ENCODE measurements at places on chromosomes 7 and 10. TPM values are rescaled to one million over a fixed set of nuclear protein-coding genes. Genes with fewer than 3 reads are reported as not detected.

GRCh38 chr10:100327007-100327717 lies 2.9 kb downstream of the PKD2L1 start:
- DNase-seq, result peak; percentile 28

DNA sequence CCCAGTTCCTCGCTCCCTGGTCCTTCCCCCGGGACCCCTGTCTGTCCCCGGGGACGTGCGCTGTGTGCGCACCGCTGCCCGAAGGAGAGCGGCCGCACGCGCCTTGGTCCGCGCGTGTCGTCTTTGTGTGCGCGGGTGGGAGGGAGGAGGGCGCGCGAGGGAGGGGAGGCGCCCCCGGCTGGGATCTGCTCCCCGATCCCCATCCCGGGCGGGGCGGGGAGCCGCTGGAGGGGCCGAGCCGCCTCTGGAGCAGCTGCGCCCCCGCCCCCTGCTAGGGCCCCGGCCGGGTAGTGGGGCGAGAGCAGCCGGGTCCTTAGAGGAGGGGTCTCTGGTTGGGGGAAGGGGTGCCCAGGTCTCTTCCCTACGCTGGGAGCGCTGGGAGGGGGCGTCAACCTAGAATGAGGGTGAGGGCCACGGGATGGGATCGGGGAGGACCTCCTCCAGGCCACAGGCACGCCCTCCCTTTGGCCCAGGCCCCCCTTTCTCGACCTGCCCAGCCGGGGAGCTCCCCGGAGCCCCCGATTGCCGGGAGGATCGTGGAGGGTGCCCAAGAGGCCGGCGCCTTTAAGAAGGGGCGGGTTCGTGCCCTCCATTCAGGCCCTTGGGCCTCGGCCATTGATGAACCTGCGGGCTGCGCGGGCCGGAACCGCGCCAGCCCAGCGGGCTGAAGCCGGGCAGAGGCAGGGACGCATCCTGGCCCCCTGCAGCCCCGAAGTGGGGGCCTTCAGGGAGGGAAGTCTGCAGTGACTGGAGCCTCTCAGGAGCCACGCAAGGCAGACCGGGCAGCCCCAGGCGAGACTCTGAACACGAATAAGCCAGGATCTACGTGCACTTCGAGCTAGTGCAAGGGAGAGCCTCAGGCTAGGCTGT lies 678 bp downstream of the SH2B2 start:
- peak; percentile 42 for DNase-seq

DNA sequence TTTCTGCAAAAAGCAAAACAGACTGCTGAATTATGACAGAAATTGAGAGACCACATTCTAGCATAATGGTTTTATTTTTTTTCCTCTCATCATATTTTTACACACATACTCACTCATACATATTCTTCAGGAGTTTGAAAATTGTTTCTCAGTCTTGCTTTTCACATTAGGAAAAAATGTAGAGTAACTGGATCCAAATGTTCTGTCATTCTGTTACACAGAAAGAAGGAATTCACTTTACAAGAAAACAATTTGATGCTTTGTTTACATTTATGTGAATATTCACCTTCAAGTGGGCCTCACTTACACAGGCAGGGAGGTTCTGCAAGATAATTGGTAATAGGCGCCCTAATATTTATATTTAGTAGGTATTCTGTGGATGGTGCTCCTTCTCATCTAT lies 82.0 kb downstream of the ARL4A start:
- peak; percentile 78 for DNase-seq

DNA sequence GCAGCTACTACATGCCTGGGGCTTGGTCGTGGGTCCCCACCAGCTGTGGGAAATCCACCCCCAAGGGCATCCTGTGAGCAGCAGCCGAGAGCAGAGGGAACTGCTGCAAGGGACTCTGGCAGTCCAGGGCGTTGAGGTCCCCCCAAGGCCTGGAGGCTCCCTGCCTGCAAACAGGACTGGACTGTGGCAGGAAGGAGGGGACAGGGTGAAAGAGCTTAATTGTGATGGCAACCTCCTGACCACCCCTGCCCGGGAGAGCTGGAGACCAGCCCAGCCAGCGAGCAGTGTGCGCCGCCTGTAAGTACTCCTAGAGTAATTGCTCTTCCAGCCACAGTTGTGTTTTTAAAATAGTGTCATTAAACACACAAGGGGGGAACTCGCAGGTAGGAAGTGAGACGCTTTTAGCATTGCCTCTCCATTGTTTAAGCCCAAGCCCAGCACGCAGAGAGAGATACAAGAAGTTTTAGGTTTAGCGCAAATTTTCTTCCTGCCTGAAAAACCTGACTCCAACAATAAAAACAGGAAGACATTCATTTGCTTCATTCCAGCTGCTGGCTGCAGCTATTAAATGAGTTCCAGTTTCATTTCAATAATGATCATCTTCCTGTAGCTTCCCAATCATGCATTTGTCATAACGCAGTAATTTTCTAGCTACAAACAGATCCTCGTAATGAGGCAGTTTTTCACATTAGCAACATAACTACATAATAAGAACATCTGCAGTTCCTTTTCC lies 111.1 kb downstream of the EBF3 start:
- DNase-seq, result peak; percentile 61

GRCh38 chr7:97623333-97623732 lies 108.6 kb upstream of the TAC1 start:
- DNase-seq, result no peak

- peak; percentile 42 for DNase-seq
Measured at GRCh38 chr7:151404216-151405011, 5.4 kb downstream of the WDR86 start.

- peak; percentile 18 for DNase-seq
Measured at GRCh38 chr7:132112657-132113056, 463.6 kb downstream of the PLXNA4 start.

Gene AGAP5
- total RNA-seq, result 6.3 TPM

Gene ETV1
- total RNA-seq, result 15.8 TPM

Gene EFCAB10
- total RNA-seq, result not detected

All from muscle of leg (tissue), 16 donors.